ENCODE measurements at places on chromosomes 1 and 21. TPM values are rescaled to one million over a fixed set of nuclear protein-coding genes. Genes with fewer than 3 reads are reported as not detected.

GRCh38 chr1:50750021-50750619 is 209.9 kb downstream of the FAF1 start:
- no peak for DNase-seq

GRCh38 chr1:58739856-58740466 is 40.1 kb upstream of the MYSM1 start:
- no peak for DNase-seq

GRCh38 chr21:15604413-15604812 is 125.4 kb upstream of the USP25 start:
- no peak for DNase-seq

DNA sequence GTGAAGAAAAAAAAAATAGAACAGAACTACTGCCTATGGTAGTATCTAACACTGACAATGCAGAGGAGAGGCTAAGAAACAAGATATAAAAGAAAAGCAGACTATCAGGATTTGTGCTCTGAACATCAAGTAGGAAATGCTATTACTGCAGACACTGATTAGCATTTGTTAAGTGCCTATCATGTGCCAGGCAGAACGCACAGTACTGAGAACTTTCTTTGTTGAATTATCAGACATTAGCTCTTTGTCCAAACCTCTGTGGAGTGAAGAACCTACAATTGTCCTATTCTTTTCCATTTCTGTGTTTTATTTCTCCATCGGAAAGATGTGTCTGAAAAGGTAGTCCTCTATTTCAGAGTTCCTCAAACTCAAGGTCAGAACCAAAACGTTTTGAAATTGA is 30.5 kb upstream of the DISP1 start:
- DNase-seq: no peak

- no peak for DNase-seq
Observed at GRCh38 chr1:44024031-44024902, 7.0 kb downstream of the SLC6A9 start.

DNA sequence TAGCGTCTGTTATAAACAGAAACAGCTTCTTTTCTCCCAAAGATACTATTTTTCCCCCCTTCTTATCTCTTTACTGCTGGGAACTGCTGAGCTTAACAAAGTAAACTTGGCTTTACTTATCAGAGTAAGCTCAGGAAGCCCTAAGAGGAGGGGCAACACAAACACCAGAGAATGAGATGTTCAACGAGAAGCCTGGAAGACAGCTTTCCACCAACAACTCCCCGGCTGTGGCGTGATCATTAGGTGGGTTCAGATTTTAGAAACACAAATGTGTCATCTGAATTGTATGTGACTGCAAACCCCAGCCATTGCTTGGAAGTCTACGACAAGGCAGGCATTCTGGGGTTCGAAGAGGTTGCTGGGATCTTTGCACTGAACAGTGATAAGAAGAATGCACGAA is 181.2 kb upstream of the ESRRG start:
- DNase-seq: no peak

GRCh38 chr21:36750576-36750959 is 51.7 kb downstream of the SIM2 start:
- no peak for DNase-seq

- no peak for DNase-seq
Observed at GRCh38 chr1:239913141-239913585, 178.5 kb upstream of the FMN2 start.

- no peak for DNase-seq
Observed at GRCh38 chr21:45496968-45497845, 45.0 kb downstream of the SLC19A1 start.

- DNase-seq: no peak
Observed at GRCh38 chr1:9066945-9067807, 2.3 kb downstream of the SLC2A5 start.

DNA sequence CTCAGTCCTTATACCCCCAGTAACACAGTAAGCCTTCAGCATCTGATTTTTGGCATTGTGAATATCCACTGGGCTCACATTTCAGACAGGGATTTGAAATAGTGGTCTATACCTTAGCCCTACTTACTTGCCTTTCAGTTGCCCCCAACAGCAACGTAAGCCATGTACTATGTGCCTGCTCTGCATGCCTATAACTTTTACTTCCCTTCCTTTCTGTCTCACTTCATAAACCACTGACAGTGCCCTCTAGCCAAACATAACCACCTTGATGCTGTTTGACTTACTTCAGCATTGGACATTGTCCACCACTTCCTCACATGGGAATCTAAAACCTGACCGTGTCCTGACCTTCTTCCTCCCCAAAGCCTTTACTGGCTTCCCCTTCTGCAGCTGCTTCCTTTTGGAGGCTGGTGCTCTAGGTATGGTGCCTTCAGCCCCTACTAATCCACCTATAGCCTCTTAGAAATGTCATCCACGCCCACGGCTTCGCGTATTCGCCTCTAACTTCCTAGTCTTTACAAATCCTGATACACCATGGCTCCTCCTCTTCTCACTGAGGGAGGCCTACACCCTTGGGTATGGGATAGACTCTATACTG is 3.6 kb upstream of the ZNF672 start:
- no peak for DNase-seq

- no peak for DNase-seq
Observed at GRCh38 chr1:215055281-215055935, 27.1 kb upstream of the KCNK2 start.

DNA sequence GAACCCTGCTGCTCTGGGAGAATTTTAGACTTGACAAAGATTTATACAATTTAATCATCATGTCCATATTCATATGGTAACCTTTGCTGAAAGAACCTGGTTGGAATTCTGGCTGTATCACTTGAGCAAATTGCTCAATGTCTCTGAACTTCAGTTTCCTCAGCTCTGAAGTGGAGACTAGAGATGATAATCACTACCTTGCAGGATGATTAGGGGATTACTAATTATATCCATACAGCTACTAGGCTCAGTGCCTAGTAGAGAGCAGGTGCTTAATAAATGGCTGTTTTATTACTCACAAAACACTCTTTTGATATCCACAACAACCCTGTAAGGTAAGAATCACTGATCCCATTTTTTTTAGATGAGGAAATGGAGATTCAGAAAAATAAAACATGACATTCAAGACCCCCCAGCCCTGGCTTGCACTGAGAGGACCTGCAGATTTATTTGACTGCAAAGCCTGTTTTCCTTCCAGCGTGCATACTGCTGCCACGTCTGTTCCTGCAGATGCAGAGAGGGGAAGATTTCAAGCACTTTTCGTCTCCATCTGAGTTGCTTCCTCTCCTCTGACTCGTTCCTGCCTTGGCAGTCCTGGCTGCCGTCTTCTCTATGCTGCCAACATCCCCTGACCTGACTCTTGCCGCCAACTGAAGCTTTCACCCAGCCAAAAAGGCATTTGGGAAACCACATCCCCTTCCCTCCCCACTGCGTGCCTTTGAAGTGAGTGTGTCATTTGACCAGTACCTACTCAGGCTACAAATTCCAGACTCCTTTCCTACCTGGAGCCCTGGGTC is 203.0 kb downstream of the PLPP3 start:
- no peak for DNase-seq

DNA sequence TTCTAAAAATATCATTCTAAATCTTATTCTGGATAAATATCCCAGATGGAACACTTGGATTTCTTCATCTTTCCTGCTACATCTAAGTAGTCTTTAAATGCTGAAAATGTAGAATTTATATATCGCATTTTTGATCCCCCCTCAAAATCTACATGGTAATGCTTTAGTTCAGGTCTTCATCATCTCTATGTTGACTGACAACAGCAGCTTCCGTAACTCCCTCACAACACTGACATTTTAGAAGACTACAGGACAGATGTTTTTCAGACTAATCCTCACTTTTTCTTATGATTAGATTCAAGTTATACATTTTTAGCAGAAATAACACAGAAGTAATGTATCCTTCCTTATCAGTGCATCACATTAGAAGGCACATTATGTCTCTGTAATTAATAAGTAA is 336.5 kb downstream of the LMO4 start:
- no peak for DNase-seq

- no peak for DNase-seq
Observed at GRCh38 chr1:183105449-183105848, 80.6 kb upstream of the LAMC2 start.

DNA sequence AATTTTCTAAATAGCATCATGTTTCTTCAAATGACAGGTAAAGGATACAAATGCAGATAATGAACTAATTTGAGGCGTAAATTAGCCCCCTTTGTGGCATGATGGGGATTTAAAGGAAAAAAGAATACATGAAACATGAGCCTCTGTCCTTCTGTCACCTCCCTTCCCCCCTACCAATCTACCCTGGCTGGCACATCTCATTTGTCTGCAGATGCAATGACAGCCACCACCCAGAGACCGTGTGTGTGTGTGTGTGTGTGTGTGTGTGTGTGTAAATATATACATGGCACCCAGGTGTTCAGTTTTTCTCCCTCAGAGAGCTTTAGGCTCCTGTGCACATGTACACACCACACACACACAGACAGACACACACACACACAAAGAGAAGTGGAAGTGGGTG is 451.1 kb downstream of the RWDD3 start:
- DNase-seq: no peak

GRCh38 chr1:96306809-96307560 is 414.6 kb upstream of the PTBP2 start:
- no peak for DNase-seq

GRCh38 chr1:66271904-66272254 is 262.1 kb upstream of the SGIP1 start:
- DNase-seq: no peak

DNA sequence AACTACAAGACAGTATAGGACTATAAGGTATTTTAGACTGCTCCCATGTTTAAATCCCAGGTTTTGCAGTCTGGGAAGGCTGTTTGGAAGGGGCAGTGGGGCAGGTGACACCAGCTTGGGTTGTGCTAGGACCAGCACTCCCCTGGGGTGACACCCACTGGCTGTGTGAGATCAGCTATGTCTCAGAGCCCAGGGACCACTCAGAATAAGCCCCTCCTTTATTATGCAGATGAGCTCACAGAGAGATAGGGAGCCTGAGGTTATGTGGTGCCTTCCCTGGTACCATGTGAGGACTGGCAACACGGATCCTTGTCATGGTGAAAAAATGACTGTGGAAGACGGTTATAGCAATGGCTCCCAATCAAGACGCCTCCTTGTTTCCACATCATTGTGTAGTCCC is 71.0 kb downstream of the NENF start:
- DNase-seq: no peak

DNA sequence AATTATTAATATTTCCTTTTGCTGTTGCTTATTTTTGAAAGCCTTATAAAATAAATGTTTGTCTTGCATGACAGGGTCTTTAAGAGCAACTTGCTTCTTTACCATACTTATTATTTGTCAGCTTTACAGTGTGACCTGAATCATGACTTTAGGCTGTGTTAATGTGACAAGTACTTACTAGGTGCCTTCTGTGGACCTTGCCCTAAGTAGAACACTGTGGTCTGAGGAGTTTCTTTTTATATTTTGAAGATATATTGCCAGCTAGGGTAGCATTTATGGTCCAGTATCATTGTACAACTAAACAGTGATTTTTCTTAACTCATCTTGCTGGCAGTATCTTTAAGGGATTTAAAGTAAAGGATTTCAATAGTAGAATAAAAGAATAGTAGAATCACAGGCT is 45.4 kb upstream of the LAMC2 start:
- DNase-seq: no peak

DNA sequence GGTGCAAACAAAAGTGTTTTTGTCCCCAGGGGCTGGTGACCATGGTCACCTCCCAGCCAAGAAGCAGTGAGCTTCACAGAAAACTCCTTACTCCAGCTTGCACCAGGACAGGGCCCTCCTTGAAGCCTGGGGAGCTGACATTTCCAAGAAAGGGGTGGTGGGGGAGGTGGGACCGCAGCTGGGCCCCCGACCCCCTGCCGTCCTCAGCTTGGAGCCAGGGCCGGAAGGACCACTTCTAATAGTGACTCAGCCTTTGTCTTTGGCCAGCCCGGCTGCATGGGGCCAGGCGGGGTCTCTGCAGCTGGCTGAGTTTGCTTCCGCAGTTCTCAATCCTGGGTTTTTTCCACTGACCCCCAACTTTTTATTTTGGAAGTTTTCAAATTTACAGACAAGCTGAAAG is 136.5 kb upstream of the POU3F1 start:
- no peak for DNase-seq

- DNase-seq: no peak
Observed at GRCh38 chr1:152444045-152444444, 30.0 kb upstream of the CRNN start.

GRCh38 chr1:17097787-17098186 is 21.5 kb downstream of the PADI2 start:
- DNase-seq: no peak

DNA sequence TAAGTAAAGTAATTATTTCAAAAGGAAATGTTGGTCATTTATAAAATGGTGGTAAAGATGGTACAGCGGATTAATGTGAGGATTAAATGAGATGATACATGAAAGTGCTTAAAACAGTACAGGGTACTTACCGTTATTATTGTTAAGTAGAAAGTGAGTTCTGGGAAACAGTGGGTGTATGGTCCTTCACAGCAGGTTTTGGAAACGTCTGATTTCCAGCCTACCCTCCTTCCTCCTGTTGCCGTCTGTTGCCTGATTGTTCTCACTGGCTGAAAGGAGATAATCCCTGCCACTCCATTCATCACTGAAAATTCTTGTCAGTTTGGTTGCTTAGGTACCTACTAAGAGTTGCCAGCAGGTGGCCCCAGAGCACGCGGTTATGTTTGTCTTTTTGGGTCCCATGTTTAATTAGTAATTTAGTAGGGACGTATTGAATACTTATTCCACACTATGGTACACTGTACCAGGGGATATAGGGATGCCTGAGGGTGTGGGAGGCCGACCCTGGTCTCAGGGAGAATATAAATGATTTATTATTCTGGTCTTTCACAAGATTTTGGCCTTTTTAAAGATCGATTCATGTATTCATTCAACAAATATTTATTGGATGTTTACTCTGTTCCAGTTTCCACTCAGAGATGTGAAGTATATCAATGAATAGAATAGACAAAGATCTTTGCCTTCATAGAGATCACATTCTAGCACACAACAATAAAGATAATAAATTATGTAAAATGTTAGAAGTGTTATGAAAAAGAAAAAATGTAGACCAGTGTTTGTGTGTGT is 30.8 kb upstream of the RPTN start:
- peak; percentile 42 for DNase-seq

Gene NPL
- polyA plus RNA-seq: 12.3 TPM

Gene HSD11B1
- polyA plus RNA-seq: 0.17 TPM

Gene SPRR5
- not detected for polyA plus RNA-seq

Gene HSD3B1
- 1.1 TPM for polyA plus RNA-seq

Gene SLC1A7
- 0.06 TPM for polyA plus RNA-seq

Gene BMP8B
- polyA plus RNA-seq: 2.9 TPM

Gene CRYBG2
- polyA plus RNA-seq: 0.54 TPM

Gene CELA2A
- not detected for polyA plus RNA-seq

Gene GABRD
- 0.99 TPM for polyA plus RNA-seq

Gene CNIH3
- polyA plus RNA-seq: 10.1 TPM

Gene OR2L5
- polyA plus RNA-seq: not detected

Gene ATP6V1G3
- 4.3 TPM for polyA plus RNA-seq

Gene GJA9
- polyA plus RNA-seq: 0.35 TPM
